ENCODE measurements at places on chromosomes 2 and 18. TPM values are rescaled to one million over a fixed set of nuclear protein-coding genes. Genes with fewer than 3 reads are reported as not detected.
A peak's percentile ranks its signal among the peaks of the same experiment; 100 is the strongest.

DNA sequence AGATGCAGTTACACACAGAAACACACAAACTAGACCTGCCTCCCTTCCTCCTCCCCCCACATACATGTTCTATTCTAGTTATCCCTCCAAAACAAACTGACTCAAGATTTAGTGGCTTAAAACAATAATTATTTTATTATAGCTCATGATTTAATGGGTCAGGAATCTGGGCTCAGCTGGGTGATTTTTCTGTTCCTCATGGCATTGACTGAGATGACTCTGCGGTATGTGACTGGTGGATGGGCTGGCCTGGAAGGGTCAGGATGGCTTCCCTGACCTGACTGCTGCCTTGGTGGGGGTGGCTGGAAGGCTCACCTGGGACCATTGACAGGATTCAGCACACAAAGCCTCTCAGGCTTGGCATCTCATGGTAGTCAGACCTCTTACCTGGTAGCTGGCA lies 33.7 kb upstream of the NTSR2 start:
- ATAC-seq: no peak

DNA sequence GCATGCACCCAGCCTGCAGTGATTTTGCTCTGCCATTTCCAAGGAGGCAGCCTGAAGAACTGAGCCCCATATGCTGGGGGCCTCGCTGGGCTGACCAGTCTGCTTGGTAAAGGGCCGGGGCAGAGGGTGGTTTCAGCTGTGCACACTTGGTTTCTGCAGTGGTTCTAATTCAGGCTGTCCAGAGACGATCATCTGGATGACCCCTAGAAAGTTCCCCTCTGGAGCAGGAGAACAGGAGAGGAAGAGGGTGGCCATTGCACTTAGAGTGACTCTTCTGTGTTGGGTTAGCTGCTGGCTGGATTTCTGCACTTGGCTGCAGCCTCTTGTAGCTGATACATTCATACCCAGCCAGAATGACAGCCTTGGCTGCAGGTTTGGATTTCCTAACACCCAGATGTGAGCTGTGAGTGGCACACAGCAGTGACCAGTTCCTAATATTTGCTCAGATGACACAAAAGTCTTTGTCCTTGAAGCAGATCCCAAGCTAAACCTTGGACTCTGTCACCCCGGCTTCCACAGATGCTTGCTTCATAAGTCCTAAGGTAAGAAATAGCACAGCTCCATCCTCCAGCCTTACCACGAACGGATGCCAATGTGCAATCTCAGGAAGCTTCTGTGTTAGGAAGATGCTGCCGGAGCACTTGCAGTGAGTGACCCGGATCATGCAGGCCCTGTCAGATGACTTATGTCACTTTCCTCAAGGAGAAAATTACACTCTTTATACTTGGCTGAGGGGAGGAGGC lies 105.6 kb downstream of the HNRNPLL start:
- ATAC-seq: no peak

DNA sequence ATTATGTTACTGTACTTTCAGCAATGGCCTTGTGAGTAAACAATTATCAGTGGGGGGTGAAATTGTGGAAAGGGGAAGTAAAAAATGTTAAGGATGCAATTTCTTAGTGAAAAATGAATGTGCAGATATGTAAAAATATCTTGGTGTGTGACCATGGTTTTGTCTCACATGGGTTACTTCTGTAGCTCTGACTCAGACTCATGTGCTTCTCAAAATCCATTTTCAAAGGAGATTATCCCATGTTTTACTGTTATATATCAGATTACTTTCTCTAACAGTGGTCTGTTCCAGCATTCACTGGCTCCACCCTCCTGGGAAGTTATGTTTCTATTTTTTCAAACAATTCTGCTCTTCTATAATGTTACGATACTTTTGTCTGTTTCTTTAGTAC lies 298.2 kb upstream of the COL3A1 start:
- ATAC-seq: no peak

DNA sequence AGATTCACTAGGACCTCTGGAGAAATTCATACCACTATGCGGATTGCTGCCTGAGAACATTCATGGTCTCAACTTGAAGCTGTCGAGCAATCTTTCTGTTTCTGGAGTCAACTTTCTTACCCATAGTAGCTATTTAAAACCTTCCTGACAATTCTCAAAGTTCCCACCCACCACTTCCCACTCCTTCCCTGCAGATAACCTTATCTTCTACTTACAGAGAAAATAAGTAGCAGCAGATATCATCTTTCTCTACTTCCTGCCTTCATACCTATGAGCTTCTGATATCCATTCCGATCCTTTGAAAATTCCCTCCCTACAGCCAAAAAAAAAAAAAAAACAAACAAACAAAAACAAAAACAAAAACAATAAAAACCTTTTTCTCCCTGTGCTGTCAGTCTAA lies 81.2 kb upstream of the CYRIA start:
- no peak for ATAC-seq

DNA sequence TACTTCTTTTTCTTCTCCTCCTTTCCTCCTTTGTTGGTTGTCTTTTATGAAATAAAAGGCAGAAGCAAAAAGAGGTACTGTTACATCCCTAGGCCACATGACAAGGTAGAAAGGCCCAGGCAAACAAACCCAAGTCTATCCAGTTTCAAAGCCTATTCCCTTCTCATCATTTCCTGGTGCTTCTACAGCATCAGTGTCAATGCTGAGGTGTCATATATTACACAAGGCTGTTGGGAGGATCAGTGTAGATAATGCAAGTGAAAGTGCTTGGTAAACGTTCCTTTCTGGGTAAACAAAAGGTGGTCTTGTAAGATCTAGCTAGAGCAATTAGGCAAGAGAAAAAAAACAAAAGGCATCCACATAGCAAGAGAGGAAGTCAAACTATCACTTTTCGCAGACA lies 64.9 kb downstream of the EVA1A start:
- ATAC-seq: no peak

GRCh38 chr18:59268721-59269562 lies 4.3 kb downstream of the RAX start:
- peak; percentile 61 for ATAC-seq

- no peak for ATAC-seq
Measured at GRCh38 chr2:228507231-228507824, 325.8 kb upstream of the SPHKAP start.

DNA sequence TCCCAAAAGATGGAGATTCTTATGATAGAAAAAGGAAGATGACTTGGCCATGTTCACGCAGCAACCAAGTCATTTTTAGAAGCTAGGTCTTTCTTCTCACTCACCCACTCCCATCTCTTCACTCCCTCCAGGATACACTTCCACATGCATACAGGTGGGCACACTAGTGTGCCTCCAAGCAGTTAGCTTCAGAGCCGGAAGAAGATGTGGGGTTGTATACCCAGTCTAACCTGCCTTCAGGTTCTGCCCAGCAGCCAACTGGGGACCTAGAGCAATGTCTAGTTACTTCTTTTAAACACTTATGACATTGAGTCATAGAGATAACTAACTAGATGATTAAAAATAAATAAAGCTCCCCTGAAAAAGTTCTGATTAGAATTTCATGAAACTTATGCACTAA lies 21.8 kb upstream of the TANK start:
- no peak for ATAC-seq

MYCN gene
- 0.20 TPM for total RNA-seq

FOXD4L1 gene
- total RNA-seq: 0.16 TPM

SLC38A11 gene
- 0.48 TPM for total RNA-seq

CNDP1 gene
- total RNA-seq: not detected

All from esophagus mucosa (tissue), 1 donor.